ENCODE measurements at places on chromosomes 2 and 18. TPM values are rescaled to one million over a fixed set of nuclear protein-coding genes. Genes with fewer than 3 reads are reported as not detected.

GRCh38 chr2:215881582-215881981, 131.8 kb downstream of the MREG start:
- no peak for DNase-seq

DNA sequence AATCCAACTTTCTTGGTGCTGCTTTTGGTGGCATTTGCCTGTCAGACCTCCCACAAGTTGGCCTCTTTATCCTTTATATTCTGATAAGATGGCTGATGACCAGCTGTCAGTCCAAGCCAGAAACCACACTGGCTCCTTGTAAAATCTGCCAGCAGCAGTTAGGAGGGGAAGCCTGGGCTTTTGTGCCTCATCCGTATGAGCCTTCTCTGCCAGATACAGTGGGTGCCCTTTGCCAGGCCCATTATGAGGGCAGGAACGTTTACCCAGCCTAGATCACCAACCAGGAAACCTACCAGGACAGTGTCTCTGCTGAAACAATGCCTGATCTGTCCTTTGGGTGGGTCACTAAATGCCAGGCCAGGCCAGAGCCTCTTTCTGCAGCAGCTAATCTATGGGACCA, 202.9 kb upstream of the SP5 start:
- no peak for DNase-seq

DNA sequence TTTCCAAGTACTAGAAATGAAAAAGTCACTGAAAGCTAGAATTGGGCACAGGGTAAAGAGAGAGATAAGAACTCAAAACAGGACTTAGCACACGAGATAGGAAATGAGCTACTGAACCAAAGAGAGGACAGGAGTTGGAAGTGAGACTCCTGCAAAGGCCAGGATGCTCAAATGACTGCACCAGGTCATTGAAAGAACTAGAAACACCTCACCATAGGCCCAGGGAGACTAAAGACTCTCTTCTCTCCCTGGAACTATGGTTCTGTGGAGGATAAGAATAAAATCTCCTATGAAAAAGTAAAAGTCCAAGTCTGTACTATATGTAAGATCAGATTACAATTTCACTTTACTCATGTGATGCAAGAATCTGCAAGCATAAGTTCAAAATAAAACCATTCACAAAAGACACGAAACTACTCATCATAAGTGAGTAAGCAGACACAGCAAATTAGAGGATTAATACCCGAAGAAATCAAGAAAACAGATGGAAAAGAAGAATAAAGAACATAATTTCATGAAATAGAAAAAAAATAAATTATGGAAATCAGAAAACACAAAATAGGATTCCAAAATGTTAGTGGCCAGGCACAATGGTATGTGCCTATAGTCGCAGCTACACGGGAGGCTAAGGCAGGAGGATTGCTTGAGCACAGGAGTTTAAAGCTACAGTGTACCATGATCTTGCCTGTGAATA, 6.5 kb downstream of the NBAS start:
- DNase-seq = no peak

- no peak for DNase-seq
Observed at GRCh38 chr2:109592905-109593304, 20.9 kb downstream of the SEPTIN10 start.

DNA sequence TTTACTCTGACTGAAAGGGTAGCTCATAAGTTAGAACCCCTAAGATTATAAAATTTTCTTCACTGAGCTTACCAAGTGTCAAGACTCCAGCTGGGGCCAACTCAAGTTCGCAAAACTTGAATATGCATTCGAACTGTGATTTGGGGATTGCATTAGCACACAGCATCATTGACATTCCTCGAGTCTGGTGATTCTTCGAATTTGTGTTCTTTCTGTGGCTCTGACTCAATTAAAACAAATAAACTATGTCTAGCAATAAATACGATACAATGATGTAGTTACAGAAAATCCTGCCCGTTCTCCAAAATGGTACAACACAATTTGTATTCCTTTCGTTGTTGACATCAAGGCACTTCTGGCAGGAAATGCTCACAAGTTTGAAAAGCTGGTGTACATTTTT, 11.1 kb downstream of the CCL20 start:
- no peak for DNase-seq

GRCh38 chr2:161028581-161028980, 131.6 kb upstream of the TANK start:
- no peak for DNase-seq

- no peak for DNase-seq
Observed at GRCh38 chr18:68555879-68556301, 159.0 kb downstream of the TMX3 start.

- no peak for DNase-seq
Observed at GRCh38 chr18:52403291-52404021, 63.5 kb downstream of the DCC start.

PID1 gene
- total RNA-seq = 17.1 TPM

Measured in mucosa of gallbladder (tissue), 1 donor.